NCI-H1417 (cell line): ENCODE measurements at places on chromosomes 13 and 19.

DNA sequence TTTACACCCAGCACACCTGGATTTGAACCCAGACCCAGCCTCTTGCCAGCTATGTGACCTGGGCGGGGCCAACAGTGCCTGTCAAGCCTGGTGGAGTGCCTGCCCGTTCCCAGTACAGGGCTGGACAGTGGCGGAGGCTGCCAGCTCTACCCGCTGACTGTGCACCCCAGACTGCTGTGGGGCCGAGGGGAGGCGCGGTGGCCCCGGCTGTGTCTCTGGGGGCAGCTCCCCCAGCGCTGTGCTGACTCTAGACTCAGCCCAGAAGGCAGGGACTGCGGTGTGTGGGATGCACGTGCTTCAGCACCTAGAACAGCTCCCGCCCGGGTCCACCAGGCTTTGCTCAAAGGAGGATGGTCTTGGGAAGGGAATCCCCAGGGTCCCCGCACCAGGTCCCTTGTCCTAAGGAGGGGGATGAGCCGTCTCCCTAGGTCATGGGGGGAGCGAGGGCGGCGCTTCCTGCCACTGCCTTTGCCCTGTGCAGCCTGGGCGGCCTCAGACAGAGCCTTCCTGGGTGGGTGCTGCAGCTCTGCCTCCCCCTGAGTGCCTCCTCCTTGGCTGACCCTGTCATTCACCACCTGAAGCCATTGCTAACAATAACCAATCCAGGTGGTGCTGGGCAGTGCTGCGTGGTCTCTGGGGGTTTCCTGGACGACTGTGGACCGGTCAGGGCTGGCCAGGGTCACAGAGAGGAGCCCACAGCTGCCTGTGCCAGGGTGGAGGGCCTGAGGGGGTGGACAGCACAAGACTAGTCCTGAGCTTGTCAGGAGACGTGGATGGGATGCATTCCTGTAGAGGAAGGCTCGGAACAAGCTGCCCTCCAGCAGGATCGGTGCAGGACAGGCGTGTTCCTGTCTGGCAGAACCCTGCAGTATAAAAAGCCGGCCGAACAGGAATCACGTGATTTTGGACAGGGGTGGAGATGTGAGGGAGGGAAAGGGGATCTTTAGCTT, 18.6 kb downstream of the TMEM255B start:
- DNase-seq, result no peak

GRCh38 chr19:13085666-13086065, 17.0 kb downstream of the LYL1 start:
- no peak for DNase-seq

DNA sequence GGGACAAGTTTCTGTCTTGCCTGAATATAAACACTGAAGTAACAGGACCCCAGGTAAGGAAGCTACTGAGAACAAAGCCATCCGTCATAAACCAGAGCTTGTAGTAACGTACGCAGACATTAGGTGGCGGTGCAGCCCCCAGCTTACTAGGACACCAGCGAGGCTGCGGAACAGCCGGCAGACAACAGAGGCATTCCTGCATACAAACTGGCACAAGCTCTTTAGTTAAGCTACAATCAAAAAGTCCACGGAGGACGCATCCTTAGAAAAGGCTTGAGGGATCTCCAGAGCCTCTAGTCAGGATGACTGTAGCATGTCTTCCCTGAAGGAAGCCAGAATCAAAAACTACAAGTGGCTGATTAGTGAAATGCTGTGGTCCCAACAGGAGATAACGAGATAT, 26.2 kb downstream of the ZNF160 start:
- peak; percentile 29 for DNase-seq

- DNase-seq, result no peak
Measured at GRCh38 chr13:21747456-21747855, 76.6 kb downstream of the FGF9 start.

- peak; percentile 23 for DNase-seq
Measured at GRCh38 chr13:51282322-51282721, 57.2 kb upstream of the SERPINE3 start.

DNA sequence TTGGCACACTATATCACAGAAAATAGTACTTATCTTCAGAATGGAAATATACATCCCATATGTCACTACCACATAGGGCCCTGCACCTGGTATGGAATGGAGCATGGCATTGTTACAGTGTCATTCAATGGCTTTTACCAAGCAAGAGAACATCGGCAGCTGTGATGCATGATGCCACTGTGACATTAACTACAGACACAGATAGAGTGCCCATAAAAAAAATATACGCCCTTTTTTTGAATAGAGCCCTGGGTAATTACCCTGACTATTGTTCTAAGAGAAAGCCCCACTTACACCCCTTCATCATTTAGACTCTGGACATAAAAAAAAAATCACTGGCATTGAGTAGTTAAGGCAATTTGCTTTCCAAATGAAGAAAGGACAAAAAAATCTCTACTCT, 320.3 kb downstream of the DNAJC15 start:
- DNase-seq, result peak; percentile 74

- peak; percentile 75 for DNase-seq
Measured at GRCh38 chr13:71879129-71879535, 12.1 kb upstream of the DACH1 start.

- no peak for DNase-seq
Measured at GRCh38 chr19:30153326-30154210, 211.5 kb downstream of the URI1 start.

DNA sequence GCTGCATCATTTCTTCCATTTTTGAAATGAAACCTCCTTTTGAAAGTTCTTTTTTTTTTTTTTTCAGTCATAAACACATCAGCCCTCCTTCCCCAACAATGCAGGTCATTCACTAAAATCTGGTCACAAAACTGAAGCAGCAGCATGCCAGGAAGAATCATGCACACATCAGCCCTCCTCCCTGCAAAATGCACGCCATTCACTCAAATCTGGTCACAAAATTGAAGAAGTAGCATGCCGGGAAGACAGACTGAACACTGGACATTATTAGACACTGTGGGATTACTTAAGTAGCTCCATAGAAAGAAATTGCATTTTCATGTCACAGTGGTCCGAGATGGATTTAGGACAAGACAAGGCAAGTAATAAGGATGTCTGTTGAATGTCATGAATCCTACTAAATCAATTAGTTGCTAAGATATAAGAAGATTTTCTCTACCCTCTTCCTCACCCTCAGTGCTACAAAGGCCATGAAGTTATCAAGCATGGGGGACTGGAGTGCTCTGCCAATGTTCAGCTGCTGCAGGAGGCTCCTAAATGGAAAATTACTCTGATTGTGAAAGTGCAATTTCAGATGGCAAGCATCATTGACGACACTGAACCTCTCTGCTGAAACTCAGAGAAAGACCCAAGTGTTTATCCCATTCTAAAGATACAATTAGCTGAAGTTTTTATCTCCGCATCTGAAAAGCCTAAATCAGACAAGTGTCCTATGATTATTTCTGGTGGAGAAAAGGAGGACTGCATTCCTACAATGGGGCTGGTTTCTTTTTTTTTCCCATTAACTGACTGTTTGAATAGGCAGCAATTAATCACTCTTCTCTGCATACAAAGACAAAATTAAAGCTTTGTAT, 913.2 kb downstream of the DIAPH3 start:
- DNase-seq, result no peak

GRCh38 chr13:109779074-109779473, 7.3 kb downstream of the IRS2 start:
- DNase-seq, result no peak

- no peak for DNase-seq
Measured at GRCh38 chr13:60135344-60135743, 28.4 kb downstream of the DIAPH3 start.

DNA sequence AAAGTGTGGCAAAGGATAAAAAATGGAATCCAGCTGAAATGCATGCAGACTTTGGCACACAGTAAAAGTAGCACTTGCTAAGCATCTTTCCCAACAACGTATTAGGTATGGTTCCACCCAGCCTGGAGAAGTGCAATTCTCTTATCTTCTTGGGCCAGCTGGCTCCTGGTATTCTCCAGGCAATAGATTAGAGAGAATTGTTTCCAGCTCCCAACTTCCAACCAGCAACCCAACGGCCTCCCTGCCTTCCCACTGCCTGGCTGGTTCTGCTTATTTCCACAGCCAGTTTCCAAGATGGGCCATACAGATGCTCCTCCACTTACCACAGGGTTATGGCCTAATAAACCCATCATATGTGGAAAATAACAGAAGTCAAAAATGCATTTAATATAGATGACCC, 133.4 kb downstream of the OXGR1 start:
- no peak for DNase-seq

GRCh38 chr13:40568246-40569023, 98.0 kb downstream of the FOXO1 start:
- DNase-seq, result no peak

- no peak for DNase-seq
Measured at GRCh38 chr19:34431681-34432402, 3.7 kb downstream of the UBA2 start.

DNA sequence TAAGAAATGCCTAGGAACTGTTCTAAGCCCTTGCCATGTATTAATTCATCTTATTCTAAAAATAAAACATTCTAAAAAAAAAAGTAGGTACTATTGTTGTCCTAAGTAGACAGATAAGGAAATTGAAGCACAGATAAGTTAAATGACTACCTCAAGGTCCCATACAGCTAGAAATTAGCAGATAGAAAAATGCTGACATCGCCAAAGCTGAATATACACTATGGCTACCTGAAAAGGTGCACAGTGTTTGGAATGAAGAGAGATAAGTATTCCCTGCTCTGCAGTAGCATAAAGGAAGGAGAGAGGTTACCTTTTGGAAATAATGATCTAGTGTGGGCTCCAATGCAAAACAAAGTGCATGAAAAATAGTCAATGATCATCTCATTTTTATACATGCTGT, 65.3 kb downstream of the DCT start:
- DNase-seq, result no peak

DNA sequence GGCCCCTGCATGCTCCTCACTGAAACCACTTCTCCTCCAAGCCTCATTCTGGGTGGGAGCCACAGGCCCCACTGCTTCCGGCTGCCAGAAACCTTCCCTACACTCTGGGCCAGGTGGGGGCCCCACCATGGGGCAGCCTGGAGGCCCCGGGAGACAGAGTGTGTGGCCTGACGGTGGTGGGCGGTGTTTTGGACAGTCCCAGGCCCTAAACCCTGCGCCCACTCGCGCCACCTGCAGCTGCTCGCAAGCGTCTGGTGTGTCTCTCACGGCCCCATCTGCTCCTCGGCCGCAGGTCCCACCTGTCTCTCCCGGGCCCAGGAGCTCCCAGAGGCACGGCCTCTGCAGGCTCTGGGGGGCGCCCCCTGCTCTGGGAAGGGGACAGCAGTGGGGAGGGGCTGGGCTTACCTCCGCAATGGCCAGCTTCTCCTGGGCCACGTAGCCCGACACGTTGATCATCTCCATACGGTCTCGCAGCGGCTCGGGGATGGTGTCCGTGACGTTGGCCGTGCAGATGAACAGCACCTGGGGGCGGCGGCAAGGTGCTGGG, 5.6 kb downstream of the RPL36 start:
- DNase-seq, result no peak

GRCh38 chr19:16847430-16847829, 18.2 kb downstream of the SIN3B start:
- DNase-seq, result no peak

- DNase-seq, result no peak
Measured at GRCh38 chr13:96573563-96573962, 420.7 kb downstream of the OXGR1 start.

DNA sequence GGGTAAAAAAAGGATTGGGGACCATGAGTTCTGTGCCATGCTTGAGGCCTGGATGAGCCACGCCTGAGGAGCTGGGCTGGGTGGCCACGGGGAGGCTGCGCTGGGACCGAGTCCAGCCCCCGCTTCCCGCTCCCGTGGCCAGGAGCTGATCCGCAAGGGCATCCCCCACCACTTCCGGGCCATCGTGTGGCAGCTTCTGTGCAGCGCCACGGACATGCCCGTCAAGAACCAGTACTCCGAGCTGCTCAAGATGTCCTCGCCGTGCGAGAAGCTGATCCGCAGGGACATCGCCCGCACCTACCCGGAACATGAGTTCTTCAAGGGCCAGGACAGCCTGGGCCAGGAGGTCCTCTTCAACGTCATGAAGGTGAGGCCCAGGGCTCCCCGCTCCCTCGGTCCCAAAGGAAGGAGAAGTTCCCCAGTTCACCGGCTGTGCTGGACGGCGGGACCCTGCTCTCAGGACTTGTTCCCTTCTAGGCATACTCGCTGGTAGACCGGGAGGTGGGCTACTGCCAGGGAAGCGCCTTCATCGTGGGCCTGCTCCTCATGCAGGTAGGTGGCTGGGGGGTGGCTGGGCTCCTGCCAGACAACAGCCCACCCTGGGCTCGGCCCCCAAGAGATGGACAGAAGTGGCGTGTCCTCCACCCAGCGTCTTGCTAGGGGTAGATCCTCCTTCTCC, 18.9 kb downstream of the EVI5L start:
- DNase-seq, result no peak

GRCh38 chr13:46086421-46086922, 18.4 kb downstream of the CPB2 start:
- DNase-seq, result no peak

DNA sequence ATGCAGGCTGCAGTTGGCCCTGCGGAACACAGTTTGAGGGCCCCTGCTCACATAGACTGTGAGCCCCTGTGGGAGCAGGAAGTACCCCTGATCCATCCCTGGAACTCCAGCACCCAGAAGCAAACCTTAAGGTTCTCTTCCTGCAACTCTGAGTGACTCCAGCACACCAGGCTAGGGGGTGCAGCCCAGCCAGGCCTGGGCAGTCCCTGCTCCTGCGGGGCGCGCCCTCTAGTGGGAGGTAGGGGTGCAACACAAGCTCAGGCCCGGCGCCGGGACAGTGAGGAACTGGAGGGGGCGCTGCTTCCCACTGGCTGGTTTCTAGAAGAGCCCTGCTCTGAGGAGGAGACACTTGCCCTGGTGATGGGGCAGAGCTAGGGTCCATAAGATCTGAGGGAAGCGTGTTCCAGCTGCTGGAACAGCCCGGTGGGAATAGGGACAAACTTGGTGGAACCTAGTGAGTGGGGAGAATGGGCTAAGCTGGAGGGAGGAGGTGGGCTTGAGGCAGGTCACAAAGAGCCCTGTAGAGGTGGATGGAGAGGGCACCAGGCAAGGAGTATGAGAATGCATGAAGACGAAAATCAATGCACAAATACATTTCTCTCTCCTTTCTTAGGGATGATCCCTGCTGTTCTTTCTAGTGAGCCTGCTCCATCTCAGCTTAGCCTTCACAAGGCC, 5.0 kb downstream of the ZSCAN5A start:
- DNase-seq, result peak; percentile 3

GRCh38 chr13:60152114-60152513, 11.6 kb downstream of the DIAPH3 start:
- DNase-seq, result no peak

DNA sequence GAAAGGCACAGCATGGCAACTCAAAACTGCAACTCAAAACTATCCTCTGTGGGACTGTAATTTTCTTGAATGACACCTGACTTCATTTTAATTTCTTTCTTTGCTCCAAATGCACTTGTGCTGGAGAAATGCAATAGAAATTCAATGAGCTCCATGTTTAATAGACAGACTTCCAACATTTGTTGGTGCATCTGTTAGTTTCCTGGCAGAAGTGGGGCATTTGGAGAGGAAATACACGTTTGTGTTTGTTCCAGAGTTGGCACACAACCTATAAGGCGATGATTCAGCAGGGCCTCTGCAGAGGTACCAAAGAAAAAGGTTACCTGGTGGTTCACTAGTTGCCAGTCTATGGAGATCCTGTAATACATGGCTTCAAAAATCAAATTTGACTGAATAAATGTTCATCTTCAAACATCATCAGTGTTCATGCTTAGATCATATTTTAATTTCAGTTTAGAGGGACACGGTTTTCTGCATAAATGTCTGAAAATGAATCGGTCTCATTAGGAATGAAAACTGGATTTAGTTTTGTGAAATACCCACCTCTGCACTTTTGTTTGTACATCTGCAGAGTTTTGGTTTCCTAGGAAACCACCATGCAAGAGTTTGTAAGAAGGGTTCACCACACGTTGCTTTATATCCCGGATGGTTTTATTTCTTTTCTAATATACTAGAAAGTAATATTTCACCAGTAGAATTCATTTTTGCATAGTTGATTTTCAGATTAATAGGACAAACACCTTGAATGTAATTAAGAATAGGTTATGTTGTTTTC, 21.8 kb upstream of the OBI1 start:
- peak; percentile 78 for DNase-seq
